ENCODE measurements at places on chromosomes 12 and 14.
A peak's percentile ranks its signal among the peaks of the same experiment; 100 is the strongest.

- no peak for DNase-seq
Observed at GRCh38 chr14:105685003-105685402, 158.6 kb downstream of the TMEM121 start.

DNA sequence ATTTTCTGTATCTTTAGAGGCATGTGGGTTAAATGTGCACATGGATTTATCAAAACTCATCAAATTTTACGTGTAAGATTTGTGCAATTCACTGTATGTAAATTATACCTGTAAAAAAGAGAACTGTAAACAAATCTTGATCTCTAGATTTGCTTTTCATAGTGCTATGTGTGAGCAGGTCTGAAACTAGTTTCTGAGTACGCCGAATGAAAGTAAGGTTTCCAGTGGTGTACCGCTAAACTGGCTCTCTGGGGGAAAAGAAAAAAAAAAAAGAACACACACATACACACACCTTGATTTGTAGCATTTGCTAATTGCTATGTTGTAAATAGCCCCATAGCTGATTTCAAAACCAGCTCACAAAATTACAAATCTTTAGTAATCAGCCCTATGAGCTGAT, 8.6 kb upstream of the SLC41A2 start:
- peak; percentile 68 for DNase-seq

DNA sequence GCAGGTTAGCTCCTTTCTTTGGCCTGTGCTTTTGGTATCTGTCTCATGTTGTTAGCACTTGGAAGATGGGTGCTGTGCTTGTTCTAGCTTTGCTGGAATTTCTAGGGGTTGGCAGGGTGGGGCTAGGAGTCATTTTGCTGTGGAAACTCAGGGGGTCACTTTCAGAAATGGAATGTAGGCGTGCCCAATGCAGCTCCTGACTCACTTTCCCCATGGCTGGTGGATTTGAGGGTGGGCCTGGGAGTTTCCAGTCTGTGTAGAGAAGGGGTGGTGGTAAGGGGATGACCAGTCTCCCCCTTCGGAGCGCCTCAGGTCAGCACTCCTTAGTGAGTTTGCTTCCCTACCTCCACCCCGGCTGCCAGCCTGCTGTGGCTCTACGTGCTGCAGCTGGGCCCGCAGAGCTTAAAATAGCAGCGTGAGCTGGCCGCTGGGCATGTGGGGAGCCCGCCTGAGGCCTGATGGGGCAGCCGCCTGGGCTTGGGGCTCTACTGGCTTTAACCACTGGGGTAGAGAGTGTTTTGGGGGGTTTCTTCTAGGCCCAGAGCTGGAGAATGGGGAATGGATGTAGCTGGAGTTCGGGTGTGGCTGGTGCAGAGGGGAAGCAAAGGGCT, 108.2 kb downstream of the TSPAN9 start:
- no peak for DNase-seq

DNA sequence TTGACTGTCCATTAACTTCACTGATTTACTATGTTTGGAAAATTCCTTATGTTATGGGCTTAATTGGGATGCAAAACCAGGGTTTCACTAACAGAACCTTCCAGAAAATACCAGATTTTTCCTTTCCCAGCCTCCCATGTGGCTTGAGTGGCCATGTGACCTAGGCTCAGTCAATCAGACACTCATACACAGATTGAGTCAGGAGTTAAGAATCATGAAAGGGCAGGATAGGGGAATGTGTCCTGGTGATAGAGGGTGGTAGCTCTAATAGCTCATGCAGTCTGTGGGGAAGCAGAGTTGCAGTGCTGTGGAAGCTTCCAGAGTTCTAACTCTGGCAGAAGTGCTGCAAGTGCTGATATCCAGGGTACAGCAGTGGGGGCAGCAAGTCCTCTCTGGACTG, 134.1 kb upstream of the IFNG-AS1 start:
- DNase-seq, result no peak

- DNase-seq, result no peak
Observed at GRCh38 chr14:52840877-52841276, 49.5 kb upstream of the GNPNAT1 start.

GRCh38 chr14:55354500-55354899, 57.1 kb downstream of the ATG14 start:
- no peak for DNase-seq

- no peak for DNase-seq
Observed at GRCh38 chr12:25135531-25136154, 59.3 kb downstream of the DNAI7 start.

DNA sequence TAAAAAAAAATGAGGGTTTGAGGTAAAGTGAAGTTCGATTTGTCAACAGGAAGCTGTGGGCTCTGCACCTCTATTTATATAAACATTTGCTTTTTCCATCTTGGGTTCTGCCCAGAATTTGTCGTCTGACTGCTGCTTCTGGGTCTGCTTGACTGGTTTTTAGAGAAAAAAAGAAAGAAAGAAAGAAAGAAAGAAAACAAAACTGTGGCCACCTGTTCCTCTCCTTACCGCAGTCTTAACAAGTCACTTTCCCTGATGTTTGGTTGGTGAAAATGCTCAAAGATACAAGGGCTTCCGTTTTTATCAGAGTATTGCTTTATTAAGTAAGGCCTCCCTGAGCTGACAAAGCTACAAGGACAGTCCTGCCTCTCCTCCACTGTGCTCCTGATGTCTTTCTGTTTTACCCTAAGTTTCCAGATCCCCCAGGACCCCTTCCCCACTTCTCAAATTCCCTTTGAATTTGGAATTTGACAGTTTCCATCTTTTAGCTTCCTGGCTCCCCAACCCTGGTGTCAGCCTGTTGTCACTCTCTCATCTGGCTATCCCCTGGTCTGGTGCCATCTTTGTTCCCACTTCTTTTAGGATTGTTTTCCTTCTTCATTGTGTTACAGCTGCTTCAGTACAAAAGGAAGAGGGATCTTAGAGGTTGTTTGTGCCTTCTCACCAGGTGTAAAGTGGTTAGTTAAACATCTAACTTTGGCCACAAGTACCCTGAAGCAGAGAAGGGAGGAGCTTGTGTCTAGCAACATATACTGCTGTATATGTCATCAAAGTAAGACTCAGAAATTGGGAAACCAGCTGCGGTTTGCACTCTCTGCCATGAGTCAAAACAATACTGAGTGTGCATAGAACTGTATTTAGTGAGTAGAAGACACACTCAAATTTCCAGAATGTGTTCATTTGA, 18.0 kb downstream of the MFAP5 start:
- peak; percentile 90 for DNase-seq

DNA sequence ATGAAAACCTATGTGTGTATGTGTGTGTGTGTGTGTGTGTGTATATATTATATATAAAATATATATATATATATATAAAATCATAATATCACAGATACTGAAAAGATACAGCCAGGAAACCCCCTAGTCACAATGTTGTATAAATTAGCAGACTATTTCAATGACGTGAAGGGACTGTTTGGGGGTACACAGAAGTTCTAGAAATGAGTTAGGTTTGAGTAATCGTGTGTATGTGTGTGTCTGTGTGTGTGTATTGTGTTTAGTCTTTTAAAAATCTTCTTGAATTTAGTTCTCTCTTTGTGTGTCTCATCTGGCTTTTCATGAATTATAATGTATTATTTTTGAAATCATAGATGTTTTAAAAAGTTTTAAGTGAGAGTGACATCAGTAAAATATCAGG, 21.9 kb downstream of the ADAM21 start:
- no peak for DNase-seq

DNA sequence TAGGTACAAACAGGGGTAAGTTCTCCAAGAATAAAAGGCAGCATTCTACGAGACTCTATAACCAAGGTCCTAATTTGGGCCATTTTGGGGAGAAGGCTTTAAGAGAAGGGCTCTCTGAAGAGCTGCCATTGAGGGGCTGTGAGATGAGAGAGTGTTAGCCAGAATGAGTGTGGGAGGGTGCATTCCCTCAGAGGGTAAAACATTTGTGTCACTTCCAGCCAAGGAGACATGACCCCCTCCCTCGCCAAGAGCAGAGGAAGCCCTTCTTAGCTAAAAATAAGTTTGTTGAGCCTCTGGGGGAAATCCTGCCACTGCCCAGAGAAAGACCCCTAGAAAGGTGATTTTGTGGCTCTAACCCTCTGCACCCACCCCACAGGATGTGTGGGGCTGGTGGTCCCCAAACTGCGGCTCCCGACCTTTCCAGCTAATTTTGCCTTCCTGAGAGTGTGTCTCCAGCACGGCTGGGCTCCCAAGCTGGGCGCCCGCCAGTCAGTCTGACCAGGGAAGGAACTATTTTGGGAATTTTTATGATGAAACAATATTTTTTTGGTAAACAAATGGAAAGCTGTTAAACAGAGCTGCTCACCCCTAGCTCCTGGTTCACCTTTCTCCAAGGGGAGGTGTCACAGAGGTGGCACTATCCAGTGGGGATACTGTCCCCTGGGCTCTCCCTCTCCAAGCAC, 65.9 kb upstream of the JDP2 start:
- DNase-seq, result no peak

DNA sequence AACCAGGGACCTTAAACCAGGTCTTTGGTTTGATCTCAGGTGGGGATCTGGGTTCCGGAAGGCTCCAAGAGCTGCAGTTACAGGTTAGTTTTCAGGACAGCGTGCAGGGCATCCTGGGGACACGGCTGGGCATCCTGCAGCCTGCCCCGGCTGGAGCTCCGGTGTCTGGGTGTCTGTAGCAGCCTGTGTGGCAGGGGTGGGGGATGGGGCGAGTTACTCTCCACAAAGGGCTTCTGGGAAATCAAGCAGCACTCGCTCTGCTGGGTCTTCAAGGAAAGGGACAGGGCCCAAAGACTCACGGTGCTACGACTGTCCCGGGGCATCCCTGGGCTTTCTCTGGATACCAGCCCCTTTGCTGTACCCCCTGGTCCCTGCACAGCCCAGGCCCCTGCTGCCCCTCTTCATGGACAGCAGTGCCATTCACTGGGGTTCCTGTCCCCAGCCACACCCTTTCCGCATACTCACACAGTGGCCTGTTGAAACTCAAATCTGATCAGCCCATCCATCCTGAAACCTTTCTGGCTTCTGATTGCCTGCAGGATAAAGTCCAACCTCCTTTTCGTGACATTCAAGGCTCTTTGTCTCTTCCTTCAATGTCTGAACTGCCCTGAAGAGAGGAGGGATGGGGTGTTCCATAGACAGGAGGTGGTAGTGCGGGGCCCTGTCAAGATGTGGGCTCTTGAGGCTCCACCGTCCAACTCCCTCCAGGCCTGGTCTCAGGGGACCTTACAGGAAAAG, 22.2 kb upstream of the PPP1R13B start:
- DNase-seq, result no peak

DNA sequence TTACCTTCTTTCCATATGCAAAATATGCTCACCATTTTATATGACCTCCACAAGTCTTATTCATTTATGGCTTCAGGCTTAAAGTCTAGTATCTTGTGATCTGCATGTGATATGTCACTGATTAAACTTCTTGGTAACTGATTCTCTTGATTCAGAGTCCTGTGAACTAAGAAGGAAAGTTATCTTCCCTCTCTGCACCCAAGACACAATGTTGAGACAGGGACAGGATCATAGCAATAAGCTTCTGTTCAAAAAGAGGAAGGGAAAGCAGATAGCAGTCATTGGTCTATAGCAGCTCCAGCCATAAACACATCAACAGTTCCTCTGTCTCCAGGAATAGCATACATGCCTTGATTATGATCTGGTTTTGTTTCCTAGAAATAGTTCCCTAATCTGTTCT, 103.1 kb downstream of the UNC79 start:
- DNase-seq, result peak; percentile 47

- no peak for DNase-seq
Observed at GRCh38 chr14:22412926-22413411, 176.1 kb downstream of the DAD1 start.

- DNase-seq, result no peak
Observed at GRCh38 chr14:87161502-87161901, 831.5 kb downstream of the GALC start.

DNA sequence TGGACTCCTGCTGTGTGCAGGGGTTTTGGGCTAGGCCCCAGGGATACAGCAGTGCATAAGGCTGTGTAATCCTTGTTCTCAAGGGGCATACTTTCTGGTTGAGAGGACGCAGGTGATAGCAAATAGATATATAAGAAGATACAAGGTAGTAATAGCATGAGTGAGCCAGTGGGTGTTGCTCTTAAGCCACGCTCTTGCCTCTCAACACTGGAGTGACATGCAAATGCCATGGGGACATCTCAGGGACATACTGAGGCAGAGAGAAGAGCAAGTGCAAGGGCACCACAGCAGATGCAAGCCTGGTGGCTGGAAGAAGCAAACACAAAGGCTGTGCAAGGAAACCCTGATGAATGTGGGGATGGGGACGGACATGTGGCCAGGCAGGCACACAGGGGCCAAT, 223.3 kb downstream of the CHST11 start:
- DNase-seq, result peak; percentile 51

DNA sequence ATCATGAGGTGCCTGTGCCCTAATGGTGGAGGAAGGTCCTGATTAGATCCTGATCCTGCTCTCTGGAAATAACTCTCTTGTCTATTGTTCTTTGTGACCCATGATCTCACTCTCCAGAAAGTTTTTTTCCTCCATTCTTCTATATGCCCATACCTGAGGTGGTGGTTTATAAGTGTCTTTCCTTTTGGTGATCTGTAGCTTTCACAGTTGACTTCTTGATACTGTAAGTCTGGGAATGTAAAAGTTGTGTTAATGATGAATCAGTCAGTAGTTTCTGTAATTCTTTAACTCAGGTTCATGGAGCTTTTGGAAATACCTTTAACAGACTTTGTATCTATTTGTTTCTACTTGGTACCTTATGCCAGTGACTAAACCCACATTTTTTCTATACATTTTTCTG, 444.0 kb upstream of the FLRT2 start:
- no peak for DNase-seq

DNA sequence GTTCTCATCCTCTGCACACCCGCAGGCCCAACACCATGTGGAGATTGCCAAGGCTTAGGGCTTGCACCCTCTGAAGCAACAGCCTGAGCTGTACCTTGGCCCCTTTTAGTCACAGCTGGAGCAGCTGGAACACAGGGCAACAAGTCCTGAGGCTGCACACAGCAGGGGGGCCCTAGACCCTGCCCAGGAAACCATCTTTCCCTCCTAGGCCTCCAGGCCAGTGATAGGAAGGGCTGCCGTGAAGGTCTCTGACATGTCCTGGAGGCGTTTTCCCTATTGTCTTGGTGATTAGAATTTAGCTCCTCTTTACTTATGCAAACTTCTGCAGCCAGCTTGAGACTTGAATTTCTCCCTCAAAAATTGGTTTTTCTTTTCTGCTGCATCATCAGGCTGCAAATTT, 373.5 kb upstream of the CLEC14A start:
- DNase-seq, result no peak

DNA sequence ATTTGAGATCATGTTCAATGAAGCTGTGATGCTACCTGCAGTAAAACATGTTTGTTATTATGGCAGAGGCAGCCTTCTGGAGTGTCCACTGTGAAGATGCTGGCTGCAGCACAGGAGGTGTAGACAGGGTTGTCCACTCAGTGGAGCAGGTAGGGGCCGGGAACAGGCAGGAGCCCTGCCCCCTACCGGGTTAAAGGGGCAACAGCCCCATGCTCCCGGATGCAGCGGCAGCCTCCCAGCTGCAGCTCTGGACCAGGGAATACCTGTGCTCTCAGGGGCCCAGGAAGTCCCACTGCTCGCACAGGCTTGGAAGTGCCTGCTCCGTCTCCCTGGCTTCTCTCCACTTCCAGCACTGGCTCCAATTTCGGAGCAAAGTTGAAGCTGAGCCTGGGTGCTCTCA, 401.6 kb downstream of the FOXG1 start:
- no peak for DNase-seq

GRCh38 chr12:2323532-2324255, 270.9 kb downstream of the CACNA1C start:
- DNase-seq, result no peak

GRCh38 chr12:66206141-66206540, 17.1 kb downstream of the IRAK3 start:
- DNase-seq, result no peak
